ENCODE measurements at places on chromosomes 7 and 10. TPM values are rescaled to one million over a fixed set of nuclear protein-coding genes. Genes with fewer than 3 reads are reported as not detected.

Gene SPDYE5
- total RNA-seq: 0.15 TPM

Gene DNAH11
- 1.3 TPM for total RNA-seq

Gene LRMDA
- 22.9 TPM for total RNA-seq

Gene H2AZ2
- 70.7 TPM for total RNA-seq

Gene RAPGEF5
- 9.4 TPM for total RNA-seq

Gene TLX1
- total RNA-seq: not detected

Gene LIPM
- total RNA-seq: not detected

Gene OPALIN
- not detected for total RNA-seq

Gene DDX50
- 48.2 TPM for total RNA-seq

Gene POLR1F
- 14.4 TPM for total RNA-seq

Gene SDK1
- 3.2 TPM for total RNA-seq

Gene MACC1
- 0.15 TPM for total RNA-seq

Gene TACR2
- 4.3 TPM for total RNA-seq

Gene COL17A1
- 0.90 TPM for total RNA-seq

Gene OR2A5
- not detected for total RNA-seq

Gene SPDYE6
- total RNA-seq: not detected

Gene TACC2
- 66.4 TPM for total RNA-seq

Gene LMTK2
- total RNA-seq: 12.0 TPM

Gene NOM1
- total RNA-seq: 20.0 TPM

Gene VPS37D
- 4.7 TPM for total RNA-seq

Gene ZNF117
- total RNA-seq: 8.9 TPM

Gene TFR2
- not detected for total RNA-seq

Gene FAM241B
- total RNA-seq: 2.0 TPM

Gene ODAD2
- 11.0 TPM for total RNA-seq

Gene EEPD1
- 12.2 TPM for total RNA-seq

Gene ECHDC3
- 21.6 TPM for total RNA-seq

Gene TEX47
- not detected for total RNA-seq

Gene SLC13A4
- 0.57 TPM for total RNA-seq

Gene FAM20C
- total RNA-seq: 20.5 TPM

Gene HMX2
- not detected for total RNA-seq

Gene VAX1
- total RNA-seq: not detected

Gene PNLIPRP3
- not detected for total RNA-seq

Gene CALD1
- 306 TPM for total RNA-seq

Gene TUBAL3
- total RNA-seq: 0.15 TPM

Gene FAM25C
- not detected for total RNA-seq

Gene PRSS2
- total RNA-seq: 1.4 TPM

Gene ASZ1
- not detected for total RNA-seq

Gene ACTR3C
- total RNA-seq: 10.3 TPM

Gene PGAM2
- not detected for total RNA-seq

Gene ASB10
- not detected for total RNA-seq

Gene CFAP46
- 0.56 TPM for total RNA-seq

Gene TEX36
- total RNA-seq: not detected

Gene IFIT5
- 8.7 TPM for total RNA-seq

Gene HTR7
- total RNA-seq: 0.20 TPM

Gene MEIG1
- total RNA-seq: not detected

Gene PRLHR
- not detected for total RNA-seq

Gene ACSL5
- 7.9 TPM for total RNA-seq

Data from ovary (tissue), 10 donors.